ENCODE measurements at places on chromosomes 5 and 9.

DNA sequence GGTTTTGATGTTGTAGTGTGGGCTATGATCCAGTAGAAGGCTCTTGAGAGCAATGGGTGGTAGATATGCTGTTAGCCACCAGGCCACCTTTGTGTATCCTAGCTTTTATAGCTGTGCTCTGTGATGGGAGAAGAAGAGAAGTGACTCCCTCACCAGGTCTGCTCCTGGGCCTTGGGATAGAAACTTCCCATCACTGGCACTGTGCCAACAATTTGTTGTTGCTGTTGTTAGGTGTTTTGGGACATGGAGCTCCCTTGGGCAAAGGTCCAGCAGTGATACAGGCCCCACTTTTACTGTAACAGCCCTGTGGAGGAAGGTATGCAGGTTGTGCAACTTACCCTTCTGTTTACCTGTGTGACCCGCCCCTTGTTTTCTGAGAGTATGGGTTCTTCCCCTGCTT lies 570.9 kb upstream of the GRIN3A start:
- DNase-seq: no peak

DNA sequence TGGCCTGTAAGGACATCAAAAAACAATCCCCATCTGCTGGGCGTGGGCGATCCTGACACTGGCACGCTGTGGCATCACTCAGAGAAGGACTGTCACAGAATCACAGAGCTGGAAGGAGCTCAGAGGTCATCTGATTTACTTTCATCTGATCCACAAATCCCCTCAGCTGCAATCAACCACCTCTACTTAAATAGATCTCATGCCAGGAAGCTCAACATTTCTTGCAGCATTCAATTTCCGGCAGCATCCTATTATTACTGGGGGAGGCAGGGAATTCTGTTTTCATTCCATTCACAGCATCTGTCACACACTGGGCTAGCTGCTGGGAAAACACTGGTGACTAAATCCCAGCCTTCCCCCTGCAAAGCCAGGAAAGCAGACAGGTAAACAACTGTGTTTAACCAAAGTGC lies 38.3 kb downstream of the RETREG1 start:
- no peak for DNase-seq

DNA sequence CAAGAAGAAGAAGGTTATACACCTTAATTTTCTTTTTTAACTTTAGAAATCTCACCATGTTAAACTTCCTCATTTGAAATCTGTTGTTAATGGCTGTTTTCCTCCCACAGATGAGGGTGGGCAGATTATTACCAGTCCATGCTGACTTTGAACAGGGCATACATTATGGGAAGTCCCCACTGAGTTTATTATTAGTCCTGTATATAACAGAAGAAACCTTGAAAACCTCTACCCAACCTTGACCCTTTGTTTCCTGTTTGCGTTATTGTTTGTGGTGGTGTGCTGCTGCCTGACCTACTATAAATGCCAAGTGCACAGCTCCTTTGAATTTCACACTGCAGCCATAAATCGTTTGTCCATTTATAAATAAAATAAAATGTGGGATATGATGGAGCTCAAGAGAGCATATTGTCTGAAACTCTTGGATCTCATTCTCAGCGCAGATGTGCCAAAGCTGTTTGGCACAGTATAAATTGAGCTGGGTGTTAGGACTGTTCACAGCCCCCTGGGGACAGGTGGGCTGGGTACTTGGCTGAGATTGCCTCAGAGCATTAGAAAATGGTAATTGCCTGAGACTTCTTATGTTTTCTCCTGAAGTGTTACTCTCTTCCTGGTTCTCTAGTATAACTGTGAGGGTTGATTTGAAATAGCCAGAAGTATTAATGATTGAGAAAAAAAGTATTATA lies 139.6 kb downstream of the SPATA31D1 start:
- no peak for DNase-seq

DNA sequence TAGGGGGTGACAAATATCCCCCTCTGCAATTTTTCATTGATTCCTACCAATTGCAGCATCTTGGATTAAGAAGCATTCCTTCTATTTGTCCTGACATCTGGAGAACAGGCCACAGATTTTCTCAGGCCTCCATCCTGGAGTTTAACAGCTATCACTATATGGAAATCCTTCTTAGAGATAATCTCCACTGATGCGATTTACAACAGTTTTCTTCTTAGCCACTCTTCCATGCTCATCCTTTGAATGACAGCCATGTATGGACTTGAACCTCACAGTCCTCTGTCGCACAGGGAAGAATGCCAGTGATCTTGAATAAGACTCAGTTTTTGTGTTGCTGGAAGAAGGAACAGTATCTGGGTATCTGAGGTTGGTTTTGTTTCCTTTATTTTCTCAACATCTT lies 73.2 kb downstream of the PGM5 start:
- DNase-seq: no peak
